ENCODE measurements at places on chromosomes 13 and 19.
A peak's percentile ranks its signal among the peaks of the same experiment; 100 is the strongest.

GRCh38 chr13:53013113-53013512 is 15.5 kb upstream of the OLFM4 start:
- no peak for DNase-seq

DNA sequence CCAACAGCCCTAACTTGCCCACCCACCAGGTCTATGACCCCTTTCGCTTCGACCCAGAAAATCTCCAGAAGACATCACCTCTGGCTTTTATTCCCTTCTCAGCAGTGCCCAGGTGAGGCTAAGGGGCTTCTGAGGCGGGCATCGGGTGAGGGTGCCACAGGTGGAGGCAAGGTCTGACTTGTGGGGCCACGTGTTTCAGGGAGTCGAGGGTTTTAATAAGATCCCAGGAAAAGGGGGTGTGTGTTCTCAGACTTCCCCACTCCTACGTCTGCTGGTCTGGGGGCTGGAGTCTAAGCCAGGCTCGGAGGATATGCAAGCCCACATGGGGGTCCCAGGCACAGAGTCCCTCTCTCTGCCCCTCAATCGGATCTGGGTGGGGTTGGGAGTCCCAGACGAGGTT is 30.9 kb upstream of the CYP4F8 start:
- no peak for DNase-seq

- no peak for DNase-seq
Measured at GRCh38 chr13:46136688-46137087, 31.9 kb upstream of the CPB2 start.

GRCh38 chr13:30124131-30124768 is 183.1 kb downstream of the KATNAL1 start:
- no peak for DNase-seq

- no peak for DNase-seq
Measured at GRCh38 chr19:14979476-14980255, at the start of gene SLC1A6. TSS of gene SLC1A6 (minus strand) at chr19:14979864. CDS start at chr19:14972910, 6,954 bp downstream.

- DNase-seq: peak; percentile 4
Measured at GRCh38 chr19:46951171-46951986, 68.3 kb upstream of the NPAS1 start.

DNA sequence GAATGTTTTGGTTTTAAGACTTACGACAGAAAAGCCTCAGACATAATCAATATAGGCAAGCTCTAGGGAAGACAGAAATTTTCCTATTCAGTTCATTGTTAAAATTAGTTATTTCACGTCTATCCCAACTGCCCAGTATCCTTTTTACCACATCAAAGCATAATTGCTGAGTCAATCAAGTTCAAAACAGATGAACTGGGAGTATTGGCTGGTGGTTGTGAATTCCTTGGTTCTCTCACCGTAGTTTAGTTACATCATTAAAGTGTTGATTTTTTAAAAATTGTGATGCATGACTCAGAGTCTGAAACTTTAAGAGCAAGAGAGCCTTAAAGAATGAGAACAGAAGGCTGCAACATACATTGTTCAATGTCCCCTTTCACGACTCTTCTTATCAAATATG is 143.3 kb upstream of the FREM2 start:
- no peak for DNase-seq

- no peak for DNase-seq
Measured at GRCh38 chr13:33263976-33264619, 21.5 kb downstream of the STARD13 start.

- DNase-seq: peak; percentile 25
Measured at GRCh38 chr19:56660381-56661107, 11.0 kb downstream of the ZNF835 start.

GRCh38 chr13:24135674-24136300 is 24.7 kb upstream of the SPATA13 start:
- no peak for DNase-seq

GRCh38 chr13:36207672-36208071 is 6.7 kb downstream of the SOHLH2 start:
- DNase-seq: no peak

GRCh38 chr13:49627831-49628652 is at the start of gene ARL11:
TSS of gene ARL11 (plus strand) at chr13:49628507. CDS start at chr13:49630448, 1,941 bp downstream.
- no peak for DNase-seq

GRCh38 chr19:45539459-45539858 is 32.2 kb downstream of the VASP start:
- no peak for DNase-seq

GRCh38 chr19:6997679-6998445 is 23.4 kb downstream of the MBD3L2B start:
- no peak for DNase-seq

DNA sequence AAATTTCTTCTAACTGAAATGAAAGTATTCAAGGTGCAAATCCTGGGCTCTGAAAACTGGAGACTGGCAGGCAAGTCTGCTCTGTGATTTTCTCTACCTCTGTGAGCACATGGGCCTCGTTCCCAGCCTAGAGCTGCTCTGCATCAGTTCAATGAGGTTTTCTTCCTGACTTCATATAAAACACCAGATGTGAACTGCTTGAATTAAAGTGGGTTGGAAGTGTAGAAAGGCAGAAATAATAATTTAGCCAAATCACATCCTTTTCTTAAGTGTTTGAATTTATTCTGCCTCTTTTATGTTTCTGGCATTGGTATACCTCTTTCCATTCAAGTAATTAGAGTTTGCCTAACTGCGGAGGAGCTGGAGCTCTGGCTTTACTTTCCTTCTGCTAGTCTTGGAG is 540.8 kb downstream of the OLFM4 start:
- no peak for DNase-seq
